ENCODE measurements at places on chromosomes 5 and 9.

- no peak for DNase-seq
Observed at GRCh38 chr9:93115486-93116071, 18.5 kb downstream of the NINJ1 start.

GRCh38 chr5:38371596-38371995 lies 113.2 kb downstream of the EGFLAM start:
- no peak for DNase-seq

GRCh38 chr5:92749943-92750342 lies 831.1 kb downstream of the NR2F1-AS1 start:
- no peak for DNase-seq

DNA sequence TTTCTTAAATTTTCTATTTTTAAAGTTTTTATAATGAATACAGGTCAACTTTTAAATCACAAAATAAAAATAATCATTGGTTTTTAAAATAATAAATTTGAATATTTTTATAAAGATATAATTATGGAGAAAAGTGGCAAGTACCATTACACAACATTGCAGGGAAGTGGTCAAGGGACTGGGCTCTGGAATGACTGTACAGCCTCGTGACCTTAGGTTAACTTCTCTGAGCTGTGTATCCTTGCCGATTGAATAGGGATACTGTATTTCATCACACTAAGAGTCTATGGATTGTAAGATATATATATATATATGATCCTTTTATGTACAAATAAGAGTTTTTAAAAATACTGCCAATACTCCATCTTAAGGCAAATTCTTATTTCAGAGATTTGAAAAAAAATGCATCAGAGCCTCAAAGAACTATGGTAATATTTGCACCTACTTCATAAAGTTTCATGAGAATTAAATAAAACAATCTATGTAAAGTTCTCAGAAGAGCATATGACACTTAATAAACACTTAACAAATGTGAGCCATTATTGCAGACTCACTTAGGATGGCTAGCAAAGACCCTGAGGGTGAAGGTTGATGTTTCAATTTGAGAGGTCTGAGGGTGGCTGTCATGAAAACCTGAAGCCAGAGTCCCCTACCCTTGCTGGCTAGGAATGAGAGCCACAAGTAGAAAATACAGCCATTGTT lies 136.5 kb downstream of the CCDC192 start:
- no peak for DNase-seq

DNA sequence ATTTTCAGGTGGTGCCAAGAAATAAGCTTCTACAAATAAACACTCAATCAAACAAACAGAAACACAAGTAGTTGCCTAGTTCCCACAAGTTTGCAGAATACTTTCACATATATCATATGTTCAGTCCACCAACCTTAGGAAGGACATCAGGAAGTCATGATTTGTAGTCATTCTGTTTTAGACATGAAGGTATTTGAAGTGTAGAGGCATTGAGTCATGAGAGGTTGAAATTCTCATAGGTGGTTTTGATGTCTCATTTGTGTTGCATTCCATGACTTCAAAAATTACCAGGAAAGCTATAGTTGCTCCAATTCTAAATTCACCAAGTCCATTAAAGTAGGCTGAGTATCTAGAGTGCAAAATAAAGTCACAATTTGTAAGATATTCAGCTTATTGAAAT lies 159.0 kb downstream of the KCTD16 start:
- DNase-seq, result no peak

- DNase-seq, result no peak
Observed at GRCh38 chr9:93089481-93089991, 6.5 kb upstream of the CARD19 start.

DNA sequence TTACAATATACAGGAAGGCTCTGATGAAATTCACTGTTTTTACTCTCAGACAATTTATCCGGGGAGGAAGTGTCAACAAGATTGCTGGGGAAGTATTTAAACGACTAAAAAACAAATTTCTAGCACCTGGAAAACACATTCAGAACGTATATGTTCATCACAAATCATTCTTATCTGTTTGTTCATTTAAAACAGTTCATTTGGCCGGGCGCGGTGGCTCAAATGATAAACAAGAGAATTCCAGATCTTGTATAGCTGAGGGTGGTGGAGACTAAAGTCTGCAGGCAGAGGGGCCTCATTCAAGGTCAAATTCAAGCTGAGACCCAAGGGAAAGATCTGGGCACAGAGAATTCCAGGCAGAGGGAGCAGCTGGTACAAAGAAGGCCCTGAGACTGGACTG lies 90.0 kb downstream of the STK10 start:
- DNase-seq, result no peak

GRCh38 chr9:69472101-69472620 lies 147.1 kb downstream of the ENTREP1 start:
- DNase-seq, result no peak

- no peak for DNase-seq
Observed at GRCh38 chr5:172342918-172343317, 59.4 kb upstream of the UBTD2 start.

- no peak for DNase-seq
Observed at GRCh38 chr5:11941566-11941965, 37.3 kb upstream of the CTNND2 start.

- no peak for DNase-seq
Observed at GRCh38 chr5:94024101-94024500, 282.7 kb upstream of the POU5F2 start.

GRCh38 chr5:141039061-141039460 lies 12.1 kb upstream of the PCDHB1 start:
- DNase-seq, result no peak

DNA sequence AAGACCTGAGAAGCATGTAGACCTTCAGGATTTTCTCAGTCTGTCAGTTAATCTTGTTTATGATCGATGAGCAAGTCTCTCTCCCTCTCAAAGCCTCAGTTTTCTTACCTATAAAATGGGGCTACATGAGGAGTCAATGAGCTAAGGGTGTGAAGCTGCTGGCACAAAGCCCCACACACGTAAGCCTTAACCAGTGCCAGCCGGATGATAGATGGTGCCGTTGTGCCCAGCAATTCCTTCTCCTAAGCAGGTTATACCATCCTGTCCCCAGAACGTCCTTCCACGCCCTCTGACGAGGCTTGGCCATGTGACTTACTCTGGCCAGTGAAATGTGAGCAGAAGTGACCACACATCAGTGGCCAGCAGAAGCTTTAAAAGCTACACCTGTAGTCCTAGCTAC lies 179.0 kb downstream of the C9orf50 start:
- no peak for DNase-seq

DNA sequence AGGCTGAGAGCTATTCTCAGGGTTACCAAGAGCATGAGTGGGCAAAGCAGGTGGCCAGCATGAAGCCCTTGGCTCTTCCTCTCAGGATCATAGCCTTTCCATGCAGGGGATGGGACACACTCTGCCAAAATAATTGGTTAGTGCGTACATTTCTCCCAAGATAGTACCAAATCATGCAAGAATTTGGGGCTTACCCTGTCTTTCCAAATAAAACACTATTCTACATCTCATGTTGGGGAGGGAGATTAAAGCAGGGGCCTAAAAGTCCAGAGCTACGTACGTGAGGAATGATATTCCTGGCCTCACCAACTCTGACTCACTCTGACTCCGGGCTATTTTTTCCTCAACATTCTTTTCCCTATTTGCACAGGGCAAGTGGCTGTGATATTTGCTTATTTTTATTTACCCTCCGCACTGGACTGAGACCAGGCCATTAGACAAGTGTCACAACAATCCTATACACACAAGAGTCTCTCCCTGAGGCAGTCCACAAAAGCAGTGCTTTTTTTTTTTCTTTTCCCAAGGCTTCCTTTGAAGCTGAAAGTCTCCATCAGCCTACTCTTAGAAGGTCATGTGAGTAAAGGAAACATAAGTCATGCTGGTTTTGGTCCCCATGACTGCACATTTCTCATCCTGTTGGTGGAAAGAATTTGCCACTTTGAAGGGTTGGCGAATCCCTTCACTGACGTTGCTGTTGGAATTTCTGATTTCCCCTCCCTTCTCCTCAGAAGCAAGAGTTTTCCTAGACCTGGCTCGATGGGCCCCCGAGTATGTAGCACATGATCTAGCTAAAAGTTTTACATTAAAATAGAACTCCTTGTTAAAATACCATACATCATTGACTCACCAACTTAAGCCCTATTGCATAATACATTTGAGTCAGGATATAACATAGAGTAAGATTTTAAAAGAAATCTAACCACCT lies 40.0 kb downstream of the TMEM252 start:
- no peak for DNase-seq

DNA sequence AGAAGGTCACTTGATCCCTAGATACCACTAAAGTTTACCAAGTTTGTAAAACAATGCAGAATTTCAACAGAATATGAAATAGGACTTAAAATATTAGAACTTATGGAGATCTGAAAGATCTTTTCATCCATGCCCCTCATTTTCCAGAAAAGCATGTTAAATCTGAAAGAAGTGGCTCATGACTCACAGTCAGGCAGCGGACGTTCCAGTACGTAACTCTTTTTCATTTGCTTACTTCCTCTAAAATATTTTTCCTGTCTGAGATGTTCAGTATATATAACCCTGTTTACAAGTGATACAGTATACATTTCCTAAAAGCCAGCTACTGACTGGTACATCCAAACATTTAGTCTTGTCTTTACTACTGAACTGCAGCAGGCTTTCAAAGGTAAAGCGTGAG lies 22.3 kb downstream of the FBXW2 start:
- DNase-seq, result no peak

- no peak for DNase-seq
Observed at GRCh38 chr5:150562832-150563231, 54.9 kb downstream of the NDST1 start.

GRCh38 chr9:137128862-137129455 lies 10.0 kb upstream of the GRIN1 start:
- no peak for DNase-seq

DNA sequence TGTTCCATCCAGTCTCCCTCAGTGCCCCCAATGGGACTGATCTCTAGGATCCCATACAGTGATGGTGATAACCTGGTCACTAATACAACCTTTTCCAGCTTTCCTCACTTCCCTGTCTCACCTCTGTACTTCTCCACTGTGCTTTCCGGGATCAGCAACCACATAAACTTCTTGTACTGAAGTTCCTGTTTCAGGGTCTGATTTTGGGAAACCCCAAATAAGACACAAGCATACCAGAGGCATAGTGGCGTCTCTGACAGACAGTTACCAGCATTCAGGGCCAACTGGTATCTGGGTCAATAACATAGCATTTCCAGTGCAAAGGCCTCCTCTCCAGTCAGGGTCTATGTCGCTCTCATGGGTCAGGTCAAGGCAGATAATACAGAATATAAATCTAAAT lies 64.3 kb downstream of the GLDC start:
- no peak for DNase-seq

GRCh38 chr5:139952574-139952973 lies 90.5 kb downstream of the NRG2 start:
- DNase-seq, result no peak

- no peak for DNase-seq
Observed at GRCh38 chr9:76904661-76905457, 1.1 kb downstream of the PRUNE2 start.

- DNase-seq, result no peak
Observed at GRCh38 chr9:81822301-81822865, 105.8 kb upstream of the SPATA31D4 start.

- no peak for DNase-seq
Observed at GRCh38 chr9:3708751-3709150, 182.9 kb upstream of the RFX3 start.

- no peak for DNase-seq
Observed at GRCh38 chr5:160367261-160367660, 3.2 kb downstream of the C1QTNF2 start.

DNA sequence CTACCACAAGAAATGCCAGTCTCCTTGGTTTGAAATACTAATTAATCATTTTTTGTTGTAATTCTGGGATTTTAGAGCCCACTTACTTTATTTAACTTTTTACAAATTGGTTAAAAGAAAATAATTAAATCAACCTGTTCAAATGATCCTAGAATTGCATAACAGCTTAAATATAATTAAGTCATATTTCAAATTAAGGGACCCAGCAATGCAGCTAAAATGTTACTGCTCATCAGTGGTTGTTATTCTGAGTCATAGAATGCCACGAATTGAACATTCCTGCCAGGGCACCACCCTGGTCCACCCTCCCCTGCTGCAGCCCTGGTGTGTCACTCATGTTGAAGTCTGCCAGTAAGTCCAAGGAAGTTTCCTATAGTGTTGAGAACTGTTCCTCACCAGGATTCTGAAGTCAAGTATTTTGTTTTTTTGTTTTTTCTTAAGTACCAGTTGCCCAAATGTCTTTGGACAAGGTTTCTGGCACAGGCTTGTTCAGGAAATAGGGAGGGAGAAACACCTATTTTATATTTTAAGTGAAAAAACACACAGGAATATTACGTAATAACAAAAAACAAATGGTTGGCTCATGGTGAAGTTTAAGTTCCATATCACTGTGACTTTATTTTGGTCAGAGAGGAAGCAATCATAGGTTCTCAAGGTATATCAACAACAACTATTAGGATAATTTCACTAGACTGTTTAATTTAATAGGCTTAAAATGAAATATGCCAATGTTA lies 4.3 kb upstream of the ITGA1 start:
- no peak for DNase-seq

- DNase-seq, result no peak
Observed at GRCh38 chr5:131932235-131932634, 13.2 kb downstream of the MEIKIN start.

DNA sequence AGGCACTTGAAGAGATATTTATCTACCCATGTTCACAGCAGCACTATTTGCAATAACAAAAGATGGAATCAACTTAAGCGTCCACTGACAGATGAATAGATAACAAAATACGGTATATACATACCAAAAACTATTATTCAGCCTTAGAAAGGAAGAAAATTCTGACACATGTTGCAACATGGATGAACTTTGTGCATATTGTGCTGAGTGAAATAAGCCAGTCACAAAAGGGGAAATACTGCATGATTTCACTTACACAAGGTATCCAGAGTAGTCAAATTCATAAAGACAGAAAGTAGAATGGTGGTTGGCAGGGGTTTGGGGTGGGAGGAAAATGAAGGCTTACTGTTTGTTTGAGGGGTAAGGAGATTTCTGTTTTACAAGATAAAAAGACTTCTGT lies 66.0 kb downstream of the FBN2 start:
- DNase-seq, result no peak

GRCh38 chr5:147616421-147616820 lies 106.6 kb upstream of the DPYSL3 start:
- DNase-seq, result no peak

GRCh38 chr5:109455598-109456096 lies 45.9 kb upstream of the PJA2 start:
- DNase-seq, result no peak

- DNase-seq, result no peak
Observed at GRCh38 chr5:114184006-114184405, 177.9 kb upstream of the KCNN2 start.

DNA sequence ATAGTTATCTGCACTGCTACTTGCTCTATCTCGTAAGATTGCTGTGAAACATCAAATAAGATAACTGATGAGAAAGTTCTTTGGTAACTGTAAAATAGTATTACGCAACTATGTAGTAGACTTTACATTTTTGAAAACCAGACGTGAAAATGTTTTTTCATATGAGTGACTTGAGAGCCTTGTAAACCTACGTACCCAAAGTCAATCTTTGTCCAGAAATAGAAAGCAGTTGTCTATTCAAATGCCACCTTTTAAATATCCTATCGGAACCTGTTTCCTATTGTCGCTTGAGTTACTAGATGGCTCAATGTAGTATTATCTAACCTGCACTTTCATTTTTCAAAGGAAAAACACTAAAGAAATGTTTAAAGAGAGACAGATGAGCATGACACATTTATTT lies 1.6 kb downstream of the FNIP1 start:
- no peak for DNase-seq

Data from nucleus accumbens (tissue), 56 donors.